ENCODE measurements at places on chromosomes 11 and 22. TPM values are rescaled to one million over a fixed set of nuclear protein-coding genes. Genes with fewer than 3 reads are reported as not detected.

DNA sequence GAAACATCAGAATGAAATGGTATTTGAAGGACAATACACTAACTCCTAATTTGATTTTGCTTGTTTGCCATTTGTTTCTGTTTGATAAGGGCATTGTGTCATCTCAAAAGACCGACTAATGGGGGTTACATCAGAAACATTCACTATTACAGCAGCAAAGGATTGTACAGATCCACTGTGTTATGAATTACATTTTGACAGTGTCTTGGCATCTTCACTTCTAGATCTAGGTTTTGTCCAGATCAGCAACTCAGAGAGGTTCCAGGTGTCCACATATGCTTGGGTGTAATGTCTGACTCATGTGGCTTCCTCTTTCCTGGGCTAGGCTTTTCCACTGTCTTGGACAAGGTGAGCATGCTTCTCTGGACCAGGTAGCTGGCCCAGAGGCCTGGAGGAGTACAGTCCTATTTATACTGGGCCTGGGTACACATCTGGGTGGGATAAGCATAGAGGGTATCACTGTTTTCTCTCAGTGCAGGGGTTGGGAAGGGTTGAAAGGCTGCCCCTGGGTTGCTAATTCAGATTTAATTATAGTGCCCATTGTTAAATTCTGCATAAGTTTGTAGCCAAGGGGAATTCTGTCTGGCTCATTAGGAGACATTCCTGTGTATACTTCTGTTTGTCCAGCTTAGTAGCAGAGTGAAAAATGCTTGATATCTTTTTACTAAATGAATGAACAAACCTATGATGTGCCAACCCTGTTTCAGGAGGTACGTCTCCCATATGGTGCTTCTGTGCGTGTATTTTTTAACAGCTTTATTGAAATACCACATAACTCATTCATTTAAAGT lies 23.8 kb downstream of the DDI1 start:
- no peak for DNase-seq

DNA sequence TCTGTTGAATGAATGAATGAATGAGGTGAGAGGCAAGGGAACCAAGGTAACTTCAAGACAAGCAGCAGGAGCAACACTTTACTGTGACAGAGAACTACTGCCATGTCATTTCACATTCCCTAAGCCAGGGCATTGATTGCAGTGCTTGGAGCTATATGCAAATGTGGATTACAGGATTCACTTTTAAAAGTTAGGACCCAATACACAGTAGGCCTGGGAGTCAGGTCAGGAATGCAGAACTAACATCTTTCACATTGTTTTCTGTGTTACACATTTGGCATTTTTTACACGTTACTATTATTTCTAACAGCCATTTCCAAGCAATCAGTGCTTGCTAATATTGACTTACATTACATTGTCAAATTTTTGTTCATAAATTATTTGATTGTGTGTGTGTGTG lies 26.2 kb upstream of the ME3 start:
- DNase-seq, result no peak

GRCh38 chr11:123107945-123108495 lies 46.1 kb upstream of the HSPA8 start:
- DNase-seq, result no peak

GRCh38 chr11:87361891-87362290 lies 324.2 kb downstream of the TMEM135 start:
- no peak for DNase-seq

DNA sequence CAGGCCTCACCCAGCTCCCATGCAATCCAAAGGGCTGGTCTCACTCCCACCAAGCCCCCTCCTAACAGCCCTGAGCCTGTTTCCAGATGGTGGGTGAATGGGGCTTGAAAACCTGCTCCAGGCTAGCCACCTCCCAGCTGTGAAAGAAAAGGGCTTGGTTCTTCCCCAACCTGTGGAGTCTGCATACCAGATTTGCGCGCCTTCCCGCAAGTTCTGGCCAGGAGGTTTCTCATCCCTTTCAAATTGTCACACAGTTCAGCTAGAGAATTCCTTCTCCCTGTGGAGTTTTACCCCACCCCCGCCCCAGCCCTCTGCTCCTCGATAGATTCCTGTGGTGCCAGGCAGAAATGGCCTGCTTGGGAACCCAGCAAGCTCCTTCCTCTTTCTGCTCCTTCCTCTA lies 734.6 kb upstream of the FAT3 start:
- DNase-seq, result no peak

GRCh38 chr11:83521647-83522596 lies 235.8 kb upstream of the CCDC90B start:
- no peak for DNase-seq

- DNase-seq, result no peak
These were observed 462.1 kb downstream of the OPCML start for GRCh38 chr11:133070021-133070713.

DNA sequence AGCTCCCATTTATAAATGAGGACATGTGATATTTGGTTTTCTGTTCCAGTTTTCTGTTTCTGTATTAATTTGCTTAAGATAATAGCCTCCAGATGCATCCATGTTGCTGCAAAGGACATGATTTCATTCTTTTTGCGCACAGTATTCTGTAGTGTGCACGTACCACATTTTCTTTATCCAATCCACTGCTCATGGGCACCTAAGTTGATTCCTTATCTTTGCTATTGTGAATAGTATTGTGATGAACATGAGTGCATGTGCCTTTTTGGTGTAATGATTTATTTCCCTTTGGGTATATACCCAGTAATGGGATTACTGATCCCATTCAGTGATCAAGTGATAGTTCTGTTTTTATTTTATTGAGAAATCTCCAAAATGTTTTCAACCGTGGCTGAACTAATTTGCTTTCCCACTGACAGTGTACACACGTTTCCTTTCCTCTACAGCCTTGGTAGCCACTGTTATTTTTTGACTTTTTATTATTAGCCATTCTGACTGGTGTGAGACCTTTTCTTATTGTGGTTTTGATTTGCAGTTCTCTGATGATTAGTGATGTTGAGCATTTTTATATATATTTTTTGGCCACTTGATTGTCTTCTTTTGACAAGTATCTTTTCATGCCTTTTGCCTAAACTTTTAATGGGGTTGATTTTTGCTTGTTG lies 226.0 kb upstream of the ANO3 start:
- DNase-seq, result no peak

DNA sequence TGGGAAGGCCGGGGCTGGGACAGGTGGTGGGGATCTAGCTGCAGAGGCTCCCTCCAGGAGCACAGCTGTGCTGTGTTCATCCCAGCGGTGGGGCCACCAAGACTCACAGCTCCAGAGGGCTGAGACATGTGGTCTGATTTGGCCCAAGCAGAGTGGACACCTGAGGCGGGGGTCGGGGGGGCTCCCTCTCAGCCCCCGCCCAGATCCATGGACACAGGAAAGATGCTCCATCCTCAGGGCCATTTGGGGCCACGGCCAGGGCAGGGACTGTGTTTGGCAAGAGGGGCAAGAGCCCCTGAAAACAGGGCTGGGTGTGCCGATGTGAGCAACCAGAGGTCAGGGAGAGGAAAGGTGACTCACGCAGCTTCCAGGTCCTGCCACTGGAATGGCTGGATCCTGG lies 219.4 kb downstream of the BRD1 start:
- no peak for DNase-seq

DNA sequence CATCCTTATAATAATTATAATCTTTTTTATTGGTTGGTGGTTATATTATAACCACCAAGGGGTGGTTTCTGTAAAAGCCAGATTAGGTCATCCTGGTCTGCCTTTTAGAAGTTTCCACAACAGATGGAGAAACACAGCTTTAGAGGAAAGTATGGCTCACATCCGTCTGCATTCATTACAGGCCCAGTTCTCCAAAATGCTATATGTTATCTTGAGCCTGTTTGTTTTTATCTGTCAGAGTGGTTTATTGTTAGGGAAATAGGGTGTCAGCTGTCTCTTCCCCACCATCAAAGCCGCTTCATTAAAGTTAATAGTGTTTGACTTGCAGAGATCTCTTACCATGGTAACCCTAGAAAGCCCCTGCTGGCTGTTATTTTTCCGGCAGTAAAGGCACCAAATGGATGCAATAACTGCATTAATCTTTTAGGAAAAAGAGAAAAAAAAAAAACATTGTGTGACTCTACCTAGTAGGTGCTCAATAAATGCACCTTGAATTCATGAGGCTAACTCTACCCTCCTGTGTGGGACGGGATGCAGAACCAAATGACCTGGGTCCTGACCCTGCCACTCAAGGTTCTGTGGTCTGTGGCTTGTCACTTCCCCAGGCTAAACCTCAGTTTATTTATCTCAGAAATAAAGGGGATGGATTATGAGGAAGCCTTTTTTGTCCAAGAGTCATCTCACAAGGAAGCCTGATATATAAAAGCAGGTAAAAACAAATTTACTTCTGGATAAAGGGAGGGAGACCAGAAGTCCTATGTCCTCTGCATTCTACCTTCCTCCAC lies 118.3 kb downstream of the WT1 start:
- no peak for DNase-seq

- no peak for DNase-seq
These were observed 24.6 kb upstream of the WNT7B start for GRCh38 chr22:46001426-46002106.

DNA sequence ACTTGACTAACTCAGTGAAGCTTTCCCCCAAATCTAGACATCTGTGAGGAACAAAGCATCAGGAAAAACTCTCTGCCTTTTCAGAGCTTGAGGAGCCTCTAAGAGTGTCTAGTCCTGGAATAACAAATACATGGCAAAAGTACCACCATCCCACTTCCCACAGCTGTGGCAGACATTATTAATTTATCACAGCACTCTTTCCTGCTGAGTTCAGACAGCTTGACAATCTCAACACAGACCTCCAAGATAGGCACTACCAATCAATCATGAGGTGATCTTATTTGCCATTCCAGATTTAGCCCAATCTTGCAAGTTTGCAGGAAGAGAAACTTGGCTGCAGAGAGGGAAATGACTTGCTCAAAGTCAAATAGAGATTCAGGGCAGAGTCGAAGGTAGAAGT lies 202.8 kb downstream of the MN1 start:
- no peak for DNase-seq

DNA sequence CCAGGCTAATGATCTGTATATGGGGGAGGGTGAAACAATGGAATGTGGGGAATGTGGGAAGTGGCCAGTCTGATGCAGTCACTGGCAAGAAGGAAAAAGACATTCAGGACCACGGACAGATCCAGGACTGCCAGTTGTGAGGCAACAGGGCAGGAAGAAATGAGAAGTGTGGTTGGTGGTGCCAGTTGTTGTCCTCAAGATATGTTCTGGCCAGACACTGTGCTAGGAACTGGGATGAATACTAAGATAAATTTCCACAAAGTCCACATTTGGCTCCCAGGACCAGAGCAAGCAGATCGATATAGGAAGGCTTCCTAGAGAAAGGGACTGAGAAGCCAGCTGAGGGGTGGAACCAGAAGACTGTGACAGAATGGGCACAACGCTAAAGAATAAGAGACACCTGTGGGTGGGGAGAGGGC lies 6.8 kb upstream of the TPBGL start:
- no peak for DNase-seq

- DNase-seq, result no peak
These were observed at the start of gene SLC6A5 for GRCh38 chr11:20599221-20600019. Gene SLC6A5 (plus strand): TSS chr11:20599608. CDS start chr11:20599673, 65 bp downstream.

GRCh38 chr11:108341654-108342053 lies 118.8 kb downstream of the ATM start:
- DNase-seq, result no peak

DNA sequence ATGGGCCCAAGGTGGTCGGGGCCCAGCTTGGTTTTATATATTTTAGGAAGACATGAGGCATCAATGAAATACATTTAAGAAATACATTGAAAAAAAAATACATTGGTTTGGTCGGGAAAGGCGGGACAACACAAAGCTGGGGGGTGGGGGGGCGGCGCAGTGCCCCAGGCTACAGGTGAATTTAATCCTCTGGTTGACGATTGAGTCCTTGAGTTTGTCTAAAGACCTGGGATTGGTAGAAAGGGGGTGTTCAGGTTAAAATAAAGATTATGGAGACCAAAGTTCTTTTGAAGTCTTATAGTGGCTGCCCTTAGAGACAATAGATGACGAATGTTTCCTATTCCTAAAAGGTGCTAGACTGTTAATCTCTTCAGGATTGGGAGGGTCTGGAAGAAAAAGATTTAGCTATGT lies 3.1 kb downstream of the IFITM1 start:
- no peak for DNase-seq

- DNase-seq, result no peak
These were observed 225.6 kb downstream of the TMEM135 start for GRCh38 chr11:87263264-87263838.

DNA sequence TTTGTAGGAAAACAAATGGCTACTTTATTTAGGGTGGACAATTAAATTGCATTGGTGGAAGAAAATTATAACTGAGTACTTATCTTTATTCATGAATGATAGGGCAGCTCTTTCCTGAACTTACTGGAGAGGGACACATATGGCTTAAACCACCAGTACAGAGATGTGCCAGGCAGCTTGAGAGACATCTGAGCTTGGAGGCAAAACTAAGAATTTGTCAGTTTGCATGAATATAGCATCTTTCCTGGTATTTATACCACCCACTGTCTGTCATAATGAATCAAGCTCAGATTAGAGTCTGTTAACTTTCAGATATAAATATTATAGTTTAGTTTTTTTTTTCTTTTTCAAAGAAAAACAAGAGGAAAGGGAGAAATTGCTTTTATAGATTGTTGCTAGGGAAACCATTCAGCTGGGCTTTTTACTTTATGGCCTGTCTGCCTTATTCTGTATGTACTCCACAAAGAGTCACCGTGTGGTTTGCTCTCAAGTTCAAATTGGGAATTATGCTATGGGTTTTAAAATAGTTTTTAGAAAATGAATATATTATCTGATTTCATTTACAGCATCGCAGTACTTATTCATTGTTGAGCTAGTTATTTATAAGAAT lies 477.0 kb upstream of the CHORDC1 start:
- no peak for DNase-seq

DNA sequence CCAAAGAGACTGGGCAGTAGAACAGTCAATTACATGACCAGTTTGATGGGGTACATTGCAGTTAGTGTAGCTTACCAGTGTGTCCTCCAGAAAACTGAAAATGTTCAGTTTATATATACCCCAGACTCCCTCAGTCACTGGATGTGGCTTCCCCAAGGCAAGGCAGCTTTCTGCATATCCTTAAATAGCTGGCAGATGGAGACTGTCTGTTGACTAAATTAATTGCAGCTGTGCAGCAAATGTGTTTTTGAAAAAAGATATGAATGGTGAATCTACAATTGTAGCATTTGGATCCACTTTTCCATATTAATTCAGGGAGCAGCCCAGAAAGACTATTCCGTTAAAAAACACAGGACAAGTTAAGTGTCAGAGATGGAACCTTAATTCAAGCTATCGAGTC lies 565.1 kb upstream of the CCDC179 start:
- no peak for DNase-seq

DNA sequence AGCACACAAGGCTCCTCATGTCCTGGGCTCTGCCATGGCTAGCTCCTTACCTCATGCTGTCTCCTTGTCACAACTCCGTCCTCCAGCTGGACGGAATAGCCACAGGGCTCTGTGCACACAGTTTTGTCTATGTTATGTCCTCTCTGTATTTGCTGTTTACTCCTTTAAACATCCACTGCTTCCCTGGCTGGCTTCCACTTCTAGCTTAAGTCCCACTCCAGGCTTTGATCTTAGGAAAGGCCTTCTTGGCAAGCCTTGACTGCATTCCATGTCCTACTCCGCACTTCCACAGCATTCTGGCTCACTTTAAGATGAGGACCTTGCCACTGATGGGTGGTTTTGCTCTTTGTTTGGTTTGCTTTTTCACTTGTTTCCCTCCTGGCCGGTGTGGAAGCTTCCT lies 22.9 kb upstream of the ROBO3 start:
- no peak for DNase-seq

GRCh38 chr11:78216571-78217287 lies 28.0 kb downstream of the USP35 start:
- DNase-seq, result no peak

RTN4RL2 gene
- 1.6 TPM for total RNA-seq

ENTHD1 gene
- total RNA-seq, result not detected

GTSE1 gene
- total RNA-seq, result 0.92 TPM

RTN4R gene
- 1.2 TPM for total RNA-seq

EHBP1L1 gene
- total RNA-seq, result 61.0 TPM

MUC2 gene
- total RNA-seq, result not detected
